ENCODE measurements at places on chromosomes 1 and 21.
A peak's percentile ranks its signal among the peaks of the same experiment; 100 is the strongest.

GRCh38 chr1:169019419-169020058 is 87.0 kb upstream of the ATP1B1 start:
- DNase-seq: no peak

DNA sequence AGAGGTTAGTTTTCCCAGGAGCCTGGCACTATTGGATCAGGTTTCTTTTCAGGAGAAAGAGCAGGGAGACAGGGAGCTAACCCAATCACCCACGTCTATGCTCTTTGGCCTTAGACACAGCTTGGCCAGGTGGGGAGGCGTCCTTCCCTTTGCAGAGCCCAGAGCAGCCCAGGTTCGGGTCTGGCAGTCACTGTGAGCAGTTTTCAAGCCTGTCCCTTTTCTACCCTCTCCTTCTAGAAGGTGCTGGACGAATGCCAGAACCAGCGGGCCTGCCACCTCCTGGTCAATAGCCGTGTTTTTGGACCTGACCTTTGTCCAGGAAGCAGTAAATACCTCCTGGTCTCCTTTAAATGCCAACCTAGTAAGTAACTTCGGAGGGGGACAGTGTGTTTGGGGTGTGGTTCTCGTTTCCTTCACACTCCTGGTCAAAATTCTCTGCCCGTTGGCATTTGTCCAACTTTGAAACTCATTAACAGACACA is 44.9 kb downstream of the EVA1C start:
- DNase-seq: no peak

GRCh38 chr1:19222573-19222972 is 12.5 kb upstream of the UBR4 start:
- DNase-seq: no peak

- DNase-seq: peak; percentile 81
These were observed 7.4 kb downstream of the SOX13 start for GRCh38 chr1:204080163-204080903.

- no peak for DNase-seq
These were observed 4.2 kb downstream of the FMO1 start for GRCh38 chr1:171252482-171252881.

GRCh38 chr1:8976338-8976737 is 30.7 kb downstream of the CA6 start:
- DNase-seq: no peak

- no peak for DNase-seq
These were observed 153.2 kb downstream of the LRIG2 start for GRCh38 chr1:113226148-113226547.

DNA sequence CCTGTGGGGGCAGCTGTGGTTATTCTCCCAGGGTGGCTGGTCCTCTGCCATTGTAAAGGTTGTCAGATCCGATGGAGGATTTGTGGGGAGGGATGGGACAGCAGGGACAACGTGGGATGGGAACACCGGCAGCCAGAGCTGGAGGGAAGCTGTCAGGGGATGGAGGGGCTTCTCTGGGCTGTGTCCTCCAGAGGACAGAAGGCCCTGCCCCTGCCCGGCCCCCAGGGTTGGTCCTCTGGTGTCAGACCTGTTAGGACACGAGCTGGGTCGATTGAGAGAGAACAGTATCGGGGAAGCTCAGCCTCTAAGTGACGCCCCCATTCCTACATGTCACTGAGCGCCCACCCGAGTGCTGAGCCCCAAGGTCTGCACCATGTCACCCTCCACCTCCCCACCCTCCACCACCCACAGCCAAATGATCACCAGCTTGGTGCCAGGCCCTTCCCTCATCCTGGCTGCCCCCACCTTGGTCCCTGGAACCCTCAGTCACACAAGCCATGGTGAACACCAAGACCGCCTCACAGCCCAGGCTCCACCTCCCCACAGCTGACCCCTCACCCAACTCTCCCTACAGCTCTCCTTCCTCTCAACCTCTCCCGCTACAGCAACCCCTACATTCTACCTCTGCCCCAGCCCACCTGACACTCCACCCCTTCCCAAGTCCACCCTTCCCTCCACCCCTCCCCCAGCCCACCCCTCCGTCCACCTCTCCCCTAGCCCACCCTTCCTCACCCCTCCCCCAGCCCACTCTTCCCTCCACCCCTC is 244.4 kb downstream of the MATN1 start:
- no peak for DNase-seq

DNA sequence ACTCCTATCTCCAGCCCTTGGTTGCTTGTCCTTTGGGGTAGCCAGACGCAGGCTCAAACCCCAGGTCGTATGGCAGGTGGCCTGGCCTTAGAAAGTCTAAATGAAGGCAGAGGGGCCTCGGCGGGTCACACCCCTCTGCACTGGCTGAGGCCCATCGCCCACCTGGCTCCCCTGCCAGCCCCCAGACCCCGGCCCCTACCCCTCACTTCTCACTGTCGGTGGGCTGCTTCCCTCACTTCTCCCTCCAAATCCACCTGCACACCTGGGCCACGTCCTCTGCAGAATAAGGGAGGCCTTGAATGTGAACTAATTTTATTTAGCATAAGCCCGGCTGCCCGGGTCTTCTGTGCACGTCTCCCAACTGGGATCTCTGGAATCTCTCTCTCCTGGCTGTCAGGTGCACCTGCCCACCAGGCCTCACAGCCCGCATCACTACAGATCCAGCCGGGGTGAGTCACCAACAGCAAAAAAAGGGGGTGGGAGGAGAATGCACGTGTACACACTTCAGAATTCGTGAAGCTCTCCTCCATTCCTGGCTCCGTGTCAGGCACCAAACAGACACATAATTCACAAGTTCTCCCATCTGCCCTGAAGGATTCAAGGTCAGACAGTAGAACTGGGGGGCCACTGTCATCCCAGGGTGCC is 107.5 kb upstream of the SIM2 start:
- no peak for DNase-seq

DNA sequence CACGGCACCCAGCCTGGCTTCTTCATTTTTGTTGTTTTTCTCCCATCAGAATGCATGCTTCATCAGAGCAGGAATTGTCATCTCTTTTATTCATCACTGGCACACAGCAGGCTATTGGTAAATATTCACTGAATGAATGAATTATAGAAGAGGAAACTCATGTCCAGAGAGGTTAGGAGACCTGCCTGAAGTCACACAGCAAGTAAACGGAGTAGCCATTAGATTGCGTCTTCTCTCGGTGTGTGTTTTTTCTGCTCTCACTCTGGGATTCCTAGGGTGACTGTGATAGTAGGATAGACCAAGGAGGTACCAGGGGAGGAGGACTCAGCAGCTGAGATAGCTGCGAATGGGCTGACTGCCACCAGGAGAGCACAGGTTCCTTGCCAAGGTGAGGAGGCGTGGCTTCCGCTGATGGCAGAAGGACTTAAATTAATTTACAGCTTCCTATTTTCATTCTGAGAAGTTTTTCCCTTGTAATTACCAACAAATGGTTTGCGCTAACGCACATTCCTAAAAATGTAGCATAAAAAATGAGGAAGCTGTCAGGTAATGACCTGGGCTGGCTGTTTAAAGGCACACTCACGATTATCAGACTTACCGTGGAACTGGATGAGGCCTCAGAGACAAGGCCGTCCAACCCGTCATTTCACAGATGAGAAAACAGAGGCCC is 4.5 kb upstream of the NCMAP start:
- no peak for DNase-seq

- DNase-seq: no peak
These were observed 21.5 kb upstream of the MTARC2 start for GRCh38 chr1:220726634-220727033.

GRCh38 chr1:18057623-18058022 is 50.0 kb upstream of the IGSF21 start:
- no peak for DNase-seq

- DNase-seq: no peak
These were observed 9.5 kb upstream of the BCAR3 start for GRCh38 chr1:93690921-93691789.

DNA sequence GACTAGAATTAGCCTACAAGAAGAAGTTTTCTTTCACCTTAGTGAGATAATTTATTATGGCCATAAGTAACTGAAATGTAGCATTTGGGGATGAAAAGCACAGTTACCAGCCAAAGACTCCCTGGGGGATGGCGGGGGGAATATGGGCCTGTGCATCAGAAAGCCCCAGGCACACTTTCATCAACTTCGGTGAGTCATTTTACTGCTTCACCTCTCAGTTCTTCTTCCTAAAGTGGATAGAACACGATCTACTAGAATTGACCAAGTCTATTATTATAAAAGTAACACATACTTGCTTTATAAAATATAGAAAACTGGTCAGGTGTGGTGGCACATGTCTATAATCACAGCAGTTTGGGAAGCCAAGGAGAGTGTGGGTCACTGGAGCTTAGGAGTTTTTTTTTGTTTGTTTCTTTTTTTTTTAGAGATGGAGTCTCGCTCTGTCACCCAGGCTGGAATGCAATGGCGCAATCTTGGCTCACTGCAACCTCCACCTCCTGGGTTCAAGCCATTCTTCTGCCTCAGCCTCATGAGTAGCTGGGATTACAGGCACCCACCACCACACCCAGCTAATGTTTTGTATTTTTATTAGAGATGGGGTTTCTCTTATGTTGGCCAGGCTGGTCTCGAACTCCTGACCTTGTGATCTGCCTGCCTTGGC is 141.8 kb downstream of the ZZZ3 start:
- no peak for DNase-seq

DNA sequence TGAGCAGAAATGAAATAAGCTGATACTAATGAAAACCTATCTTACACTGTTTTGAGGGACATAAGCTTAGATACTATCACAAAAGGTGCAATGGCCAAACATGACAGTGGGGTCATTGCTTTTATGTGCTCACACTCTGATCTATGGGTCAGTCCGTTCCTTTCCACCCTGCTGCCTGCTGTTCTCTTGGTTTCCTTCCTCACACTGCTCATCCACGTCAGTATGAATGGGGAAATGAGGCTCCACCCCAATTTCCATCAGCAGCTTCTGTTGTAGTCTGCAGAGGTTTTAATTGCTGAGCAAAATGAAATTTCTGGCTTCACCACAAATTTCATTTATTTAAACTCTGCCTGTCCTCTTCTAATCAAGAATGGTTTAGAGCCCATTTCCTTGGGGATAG is 155.2 kb downstream of the GABPA start:
- no peak for DNase-seq

GRCh38 chr1:206497363-206497762 is 10.0 kb upstream of the RASSF5 start:
- no peak for DNase-seq

- no peak for DNase-seq
These were observed 82.7 kb downstream of the CDC7 start for GRCh38 chr1:91583326-91583755.

DNA sequence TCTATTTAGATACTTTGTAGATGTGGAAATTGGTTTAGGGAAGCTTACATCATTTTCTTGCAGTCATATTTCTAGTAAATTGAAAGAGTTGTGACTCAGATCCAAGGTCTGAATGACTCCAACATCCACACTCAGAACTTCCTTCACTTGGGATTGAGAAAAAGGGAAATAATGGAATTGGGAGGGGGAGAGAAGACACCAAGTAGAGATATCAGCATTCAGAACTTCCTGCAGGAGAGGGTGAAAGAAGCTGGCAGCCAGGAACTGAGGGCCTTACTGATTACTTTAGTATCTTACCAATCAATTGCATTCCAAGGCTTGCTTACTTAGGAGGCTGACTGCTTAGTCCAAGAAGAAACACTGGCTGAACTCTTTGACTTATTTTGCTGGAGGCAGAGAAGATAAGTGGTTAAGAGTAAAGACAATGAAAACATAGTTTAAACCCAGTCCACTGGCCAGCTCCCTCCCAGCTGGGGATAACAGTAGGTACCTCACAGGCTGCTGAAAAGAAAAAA is 21.7 kb downstream of the APP start:
- no peak for DNase-seq

- no peak for DNase-seq
These were observed 510.3 kb upstream of the TMPRSS15 start for GRCh38 chr21:18913914-18914313.

DNA sequence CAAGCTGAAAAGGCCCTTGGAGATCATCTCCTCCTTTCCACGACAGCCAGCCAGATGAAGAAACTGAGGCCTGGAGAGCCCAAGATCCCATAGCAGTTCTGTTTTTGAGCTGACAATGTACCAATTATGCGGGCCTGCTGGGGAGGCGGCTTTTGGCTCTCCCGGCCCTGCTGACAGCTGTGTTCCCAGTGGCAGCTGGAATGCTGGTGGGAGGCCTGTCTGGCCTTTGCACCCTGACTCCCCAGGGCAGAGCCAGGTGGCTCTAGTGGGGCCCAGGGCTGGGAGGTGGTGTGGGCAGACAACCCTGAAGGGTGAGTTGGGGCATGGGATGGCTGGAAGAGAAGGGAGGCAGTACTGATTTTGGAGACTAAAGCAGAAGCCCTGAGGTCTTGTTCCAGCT is 30.7 kb upstream of the WASF2 start:
- peak; percentile 81 for DNase-seq

GRCh38 chr1:153490272-153491051 is 30.0 kb upstream of the S100A7 start:
- DNase-seq: no peak
